Right cardiac atrium (tissue), 5 donors: ENCODE measurements at places on chromosomes 6 and 20.
A peak's percentile ranks its signal among the peaks of the same experiment; 100 is the strongest.

- DNase-seq, result peak; percentile 82
Observed at GRCh38 chr6:3825331-3825831, 23.8 kb upstream of the FAM50B start.

- DNase-seq, result no peak
Observed at GRCh38 chr20:14859627-14860026, 522.2 kb upstream of the FLRT3 start.

GRCh38 chr6:167404385-167405049, 79.6 kb downstream of the TTLL2 start:
- no peak for DNase-seq

GRCh38 chr6:110526726-110527125, 50.3 kb upstream of the SLC22A16 start:
- DNase-seq, result no peak

GRCh38 chr6:12137480-12137879, 125.4 kb downstream of the HIVEP1 start:
- no peak for DNase-seq
